Head of caudate nucleus (tissue), 42 donors: ENCODE measurements at places on chromosomes 13 and 19.

DNA sequence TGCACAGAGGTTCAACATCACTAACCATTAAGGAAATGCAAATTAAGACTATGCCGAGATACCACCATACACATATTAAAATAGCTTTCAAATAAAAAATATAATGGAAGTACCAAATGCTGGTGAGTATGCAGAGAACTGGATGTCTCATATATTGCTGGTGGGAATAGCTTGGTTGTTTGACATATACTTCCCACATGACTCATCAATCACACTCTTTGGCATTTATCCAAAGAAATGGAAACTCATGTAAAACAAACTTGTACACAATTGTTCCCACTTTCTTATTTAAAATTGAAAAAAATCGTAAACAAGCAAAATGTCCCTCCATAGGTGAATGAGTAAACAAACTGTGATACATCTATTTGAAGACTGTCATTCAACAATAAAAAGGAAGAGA is 982.6 kb upstream of the ATXN8OS start:
- no peak for DNase-seq

- no peak for DNase-seq
Measured at GRCh38 chr19:48284896-48285295, 15.0 kb downstream of the ZNF114 start.

GRCh38 chr19:1796395-1797142 is 15.5 kb downstream of the ATP8B3 start:
- no peak for DNase-seq

GRCh38 chr19:45994456-45994997 is 740 bp upstream of the CCDC61 start:
- no peak for DNase-seq

DNA sequence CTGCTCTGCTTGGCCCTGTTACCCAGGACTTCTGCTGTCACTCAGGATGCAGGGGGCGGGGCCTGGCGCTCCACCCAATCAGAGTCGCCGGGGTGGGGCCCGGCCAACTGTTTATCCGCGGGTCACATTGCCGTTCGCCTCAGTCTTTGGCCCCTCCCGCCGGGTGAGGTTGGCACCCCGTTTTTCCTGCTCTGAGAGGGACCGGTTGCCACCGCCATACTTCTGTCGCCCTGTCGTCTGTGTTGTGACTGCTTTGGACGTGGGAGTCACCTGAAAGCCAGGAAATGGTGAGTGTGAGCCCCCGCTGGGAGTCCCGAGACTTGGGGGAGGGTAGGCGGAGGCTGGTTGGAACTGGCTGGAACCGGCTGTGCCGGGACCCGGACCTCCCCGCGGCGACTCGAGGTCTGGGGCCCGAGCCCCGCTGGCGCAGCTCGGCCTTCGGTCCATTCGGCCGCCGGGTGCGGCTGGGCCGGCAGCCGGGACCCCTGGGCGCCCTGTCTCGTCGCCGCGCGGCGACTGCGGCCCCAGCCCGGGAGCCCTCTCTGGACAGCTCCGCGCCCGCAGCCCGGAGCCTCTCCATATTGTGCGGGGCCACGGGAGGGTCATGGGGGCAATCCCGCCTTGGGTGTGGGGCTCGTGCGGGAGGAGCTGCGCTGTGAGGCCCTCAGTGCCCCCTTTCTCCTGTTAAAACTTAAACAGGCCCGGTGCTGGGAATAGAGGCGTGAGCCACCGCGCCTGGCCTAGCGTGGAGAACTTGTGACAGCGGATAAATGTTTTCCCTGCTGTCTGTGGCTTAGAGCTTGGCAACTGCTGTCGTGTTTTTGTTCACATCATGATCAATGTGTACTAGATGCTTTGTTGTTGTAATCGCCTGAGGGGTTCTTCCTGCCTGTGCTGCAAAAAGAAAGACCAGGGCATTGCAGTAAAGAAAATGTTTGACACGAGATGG is at the start of gene ZNF844:
Gene ZNF844, plus strand, starts transcription at position 142 of the 949 bp plus-strand sequence. Its CDS starts 143 bp downstream, at position 285.
- DNase-seq: peak; percentile 99

DNA sequence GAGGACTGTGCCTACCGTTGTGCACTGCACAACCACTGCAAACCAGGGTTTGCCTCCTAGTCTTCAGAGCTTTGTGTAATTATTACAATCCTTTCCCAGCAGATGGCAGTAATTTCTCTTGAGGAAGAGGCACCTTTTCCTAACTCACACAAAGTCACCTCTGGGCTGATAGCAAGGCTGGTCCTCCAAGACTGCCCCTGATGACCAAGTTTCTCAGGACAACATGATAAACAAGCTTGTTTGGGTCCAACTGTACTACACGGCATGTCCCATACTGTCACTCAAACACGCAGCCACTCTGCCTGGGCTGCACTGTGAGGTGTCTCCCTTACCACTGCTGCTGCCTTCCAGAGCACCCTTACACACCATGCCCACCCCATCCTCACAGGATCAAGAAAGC is 39.3 kb downstream of the RFXAP start:
- no peak for DNase-seq

DNA sequence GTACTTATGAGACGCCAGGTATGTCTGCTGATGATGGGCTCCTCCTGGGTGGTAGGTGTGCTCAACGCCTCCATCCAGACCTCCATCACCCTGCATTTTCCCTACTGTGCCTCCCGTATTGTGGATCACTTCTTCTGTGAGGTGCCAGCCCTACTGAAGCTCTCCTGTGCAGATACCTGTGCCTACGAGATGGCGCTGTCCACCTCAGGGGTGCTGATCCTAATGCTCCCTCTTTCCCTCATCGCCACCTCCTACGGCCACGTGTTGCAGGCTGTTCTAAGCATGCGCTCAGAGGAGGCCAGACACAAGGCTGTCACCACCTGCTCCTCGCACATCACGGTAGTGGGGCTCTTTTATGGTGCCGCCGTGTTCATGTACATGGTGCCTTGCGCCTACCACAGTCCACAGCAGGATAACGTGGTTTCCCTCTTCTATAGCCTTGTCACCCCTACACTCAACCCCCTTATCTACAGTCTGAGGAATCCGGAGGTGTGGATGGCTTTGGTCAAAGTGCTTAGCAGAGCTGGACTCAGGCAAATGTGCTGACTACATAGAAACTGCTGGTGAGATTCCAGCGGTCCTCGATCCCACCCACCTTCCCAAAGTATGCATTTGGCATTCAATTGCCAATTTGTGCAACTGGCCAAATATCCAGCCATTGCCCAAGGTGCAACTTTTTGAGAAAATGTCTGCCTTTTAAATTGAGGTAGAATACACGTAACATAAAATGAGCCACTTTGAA is 10.2 kb downstream of the OR2Z1 start:
- DNase-seq: no peak

DNA sequence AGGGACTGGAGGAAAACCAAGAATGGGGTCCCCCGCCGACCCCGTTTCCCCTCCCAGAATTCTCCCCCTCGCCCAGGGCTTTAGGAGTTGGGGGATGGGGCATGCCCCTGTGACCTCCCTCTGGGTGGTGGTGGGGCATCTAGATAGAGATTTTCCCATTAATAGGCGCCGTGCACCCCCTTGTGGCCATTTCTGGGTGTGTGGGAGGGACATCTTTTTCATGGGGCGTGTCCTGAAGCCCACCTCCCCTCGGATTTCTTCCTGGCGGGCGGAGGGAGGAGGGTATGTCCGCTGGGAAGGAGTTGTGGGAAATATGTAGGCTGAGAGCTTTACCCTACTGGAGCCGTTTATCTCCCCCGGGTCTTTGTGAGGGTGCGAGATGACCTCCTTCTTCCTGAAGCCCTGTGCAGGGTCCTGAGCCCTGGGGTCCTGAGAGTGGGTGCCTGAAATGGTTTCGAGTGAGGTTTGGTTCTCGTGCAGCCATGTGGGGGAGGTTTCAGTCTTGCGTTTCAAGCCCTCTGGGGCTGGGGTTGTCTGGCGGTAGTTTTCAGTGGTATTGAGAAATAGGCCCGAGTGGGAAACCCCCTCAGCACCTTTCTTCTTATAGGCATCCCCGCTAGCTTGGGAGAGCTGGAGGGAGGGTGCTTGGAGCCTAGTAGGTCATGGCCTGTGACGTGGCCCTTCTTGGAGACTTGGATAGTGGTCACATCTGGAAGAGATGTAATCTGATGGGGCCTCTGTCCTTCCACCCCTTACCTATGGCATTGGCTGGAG is 1.0 kb downstream of the PRMT1 start:
- peak; percentile 69 for DNase-seq

- DNase-seq: no peak
Measured at GRCh38 chr19:15251749-15252397, 19.6 kb upstream of the EPHX3 start.

DNA sequence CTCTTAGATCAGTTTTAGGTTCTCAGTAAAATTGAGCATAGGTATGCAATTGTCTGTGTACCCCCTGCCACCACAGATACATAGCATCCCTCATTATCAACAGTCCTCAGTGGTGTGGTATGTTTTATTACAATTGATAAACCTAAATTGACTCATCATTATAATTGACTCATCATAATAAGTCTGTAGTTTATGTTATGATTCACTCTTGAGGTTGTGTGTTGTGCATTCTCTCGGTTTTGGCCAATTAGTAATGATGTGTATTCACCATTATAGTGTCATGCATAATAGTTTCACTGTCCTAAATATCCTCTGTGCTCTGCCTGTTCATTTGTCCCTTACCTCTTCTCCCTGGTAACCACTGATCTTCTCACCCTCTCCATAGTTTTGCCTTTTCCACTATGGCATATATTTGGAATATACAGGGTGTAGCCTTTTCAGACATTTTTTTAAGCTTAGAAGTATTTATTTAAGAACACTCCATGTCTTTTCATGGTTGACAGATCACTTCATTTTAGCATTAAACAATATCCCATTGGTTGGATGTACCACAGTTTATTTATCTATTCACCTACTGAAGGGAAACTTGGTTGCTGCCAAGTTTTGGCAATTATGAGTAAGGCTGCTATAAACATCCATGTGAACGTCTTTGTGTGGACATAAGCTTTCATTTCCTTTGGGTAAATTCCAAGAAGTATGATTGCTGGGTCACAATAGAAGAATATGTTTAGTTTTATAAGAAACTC is 1620.6 kb upstream of the MIR17HG start:
- no peak for DNase-seq

- peak; percentile 57 for DNase-seq
Measured at GRCh38 chr19:55437410-55437809, 5.7 kb downstream of the SHISA7 start.

DNA sequence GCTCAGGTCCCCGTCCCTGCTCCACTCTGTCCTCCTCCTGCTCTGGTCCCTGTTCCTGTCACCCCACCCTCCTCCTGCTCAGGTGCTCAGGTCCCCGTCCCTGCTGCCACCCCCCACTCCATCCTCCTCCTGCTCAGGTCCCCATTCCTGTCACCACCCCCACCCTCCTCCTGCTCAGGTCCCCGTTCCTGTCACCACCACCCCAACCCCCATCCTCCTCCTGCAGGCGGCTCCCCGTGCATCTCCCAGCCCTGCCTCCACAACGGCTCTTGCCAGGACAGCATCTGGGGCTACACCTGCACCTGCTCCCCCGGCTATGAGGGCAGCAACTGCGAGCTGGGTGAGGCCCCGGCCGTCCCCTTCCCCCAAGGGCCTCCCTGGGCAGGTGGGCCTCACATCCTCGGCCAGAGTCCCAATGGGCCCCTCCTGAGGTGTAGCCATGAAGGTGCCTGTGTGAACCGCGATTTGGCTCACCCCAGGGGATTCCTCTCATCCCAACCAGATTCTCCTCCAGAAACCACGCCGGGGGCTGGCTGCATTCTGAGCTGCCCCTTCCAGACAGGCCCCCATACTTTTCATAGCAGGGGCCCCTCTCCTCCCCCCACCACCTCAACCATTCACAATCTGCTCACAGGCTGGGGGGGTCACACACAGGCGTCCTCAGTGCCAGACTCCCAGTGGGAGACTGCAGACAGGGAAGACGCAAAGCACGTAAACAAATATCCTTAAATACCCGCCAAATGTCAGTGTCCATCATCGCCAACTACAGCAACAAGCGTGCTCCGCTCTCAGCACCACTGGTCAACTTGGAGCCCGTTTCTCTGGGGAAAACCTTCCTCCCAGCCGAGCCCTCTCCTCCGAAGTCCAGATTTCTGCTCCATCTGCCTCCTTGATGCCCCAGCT is 4.6 kb downstream of the PROZ start:
- DNase-seq: no peak

DNA sequence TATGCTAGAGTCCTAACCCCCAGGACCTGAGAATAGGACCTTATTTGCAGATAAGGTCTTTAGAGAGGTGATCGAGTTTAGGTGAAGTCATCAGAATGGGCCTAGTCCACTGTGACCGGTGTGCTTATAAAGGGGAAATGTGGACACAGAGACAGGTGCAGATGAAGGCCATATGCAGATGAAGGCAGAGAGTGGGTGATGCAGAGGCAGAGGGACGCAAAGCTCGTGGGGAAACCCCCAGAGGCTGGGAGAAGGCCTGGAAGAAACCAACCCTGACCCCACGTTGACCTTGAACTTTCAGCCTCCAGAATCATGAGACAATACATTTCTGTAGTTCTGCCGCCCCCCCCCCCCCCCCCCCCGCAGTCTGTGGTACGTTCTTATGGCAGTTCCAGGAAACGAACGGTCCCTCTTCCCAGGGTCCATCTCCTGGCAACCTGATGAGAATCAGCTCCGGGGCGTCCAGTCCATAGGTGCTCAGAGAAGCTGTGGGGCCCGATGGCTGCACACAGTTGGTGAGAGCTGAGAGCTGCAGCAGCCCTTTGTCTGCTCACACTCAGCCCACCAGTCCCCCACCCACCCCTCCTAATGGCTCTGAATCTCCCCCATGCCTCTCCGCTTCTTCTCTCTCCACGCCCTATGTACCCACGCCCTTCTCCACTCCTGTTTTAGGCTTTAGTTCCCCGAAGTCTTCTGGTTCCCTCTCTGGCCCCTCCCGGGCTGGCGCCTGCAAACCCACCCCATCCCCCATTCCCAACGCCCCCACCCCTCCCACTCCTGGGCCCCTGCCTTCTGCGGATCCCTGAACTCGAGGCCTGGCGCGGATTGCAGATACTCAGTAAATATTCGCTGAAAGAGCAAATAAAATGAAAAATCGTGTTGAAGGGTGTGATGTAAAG is 218.3 kb upstream of the MAB21L1 start:
- no peak for DNase-seq

- DNase-seq: no peak
Measured at GRCh38 chr19:17865364-17866311, 5.9 kb downstream of the RPL18A start.

- peak; percentile 49 for DNase-seq
Measured at GRCh38 chr19:6481541-6482342, at the start of gene DENND1C. DENND1C (minus strand) TSS chr19:6481787; CDS start chr19:6481695, 92 bp downstream.

GRCh38 chr13:102033857-102034331 is 368.0 kb downstream of the FGF14 start:
- DNase-seq: no peak

DNA sequence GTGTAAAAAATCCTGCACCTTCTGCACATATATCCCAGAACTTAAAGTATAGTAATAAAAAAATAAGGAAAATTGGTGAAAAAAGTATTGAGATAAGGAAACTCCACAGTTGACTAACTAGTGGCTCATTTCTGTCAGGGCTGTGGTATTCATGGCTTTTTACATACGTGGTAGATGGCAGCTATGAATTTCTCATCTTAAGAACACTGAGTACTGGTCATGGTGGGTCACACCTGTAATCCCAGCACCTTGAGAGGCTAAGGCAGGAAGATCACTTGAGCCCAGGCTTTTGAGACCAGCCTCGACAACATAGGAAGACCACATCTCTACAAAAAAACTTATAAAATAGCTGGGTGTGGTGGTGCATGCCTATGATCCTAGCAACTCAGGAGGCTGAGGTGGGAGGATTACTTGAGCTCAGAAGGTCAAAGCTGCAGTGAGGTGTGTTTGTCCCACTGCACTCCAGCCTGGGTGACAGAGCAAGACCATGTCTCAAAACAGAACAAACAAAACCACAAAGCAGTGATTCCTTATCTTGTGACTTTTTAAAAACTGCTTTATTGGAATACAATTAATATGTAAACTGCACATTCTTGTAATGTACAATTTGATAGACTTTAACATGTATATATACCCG is 16.8 kb downstream of the SLAIN1 start:
- DNase-seq: no peak

- no peak for DNase-seq
Measured at GRCh38 chr13:73035660-73036059, 23.1 kb upstream of the KLF5 start.
